ENCODE measurements at places on chromosomes 4 and X.
A peak's percentile ranks its signal among the peaks of the same experiment; 100 is the strongest.

- DNase-seq: peak; percentile 25
Measured at GRCh38 chrX:70089604-70090297, 27.5 kb downstream of the OTUD6A start.

- DNase-seq: peak; percentile 9
Measured at GRCh38 chrX:3384327-3384726, 37.9 kb upstream of the MXRA5 start.

GRCh38 chr4:138034871-138035270, 207.3 kb downstream of the SLC7A11 start:
- DNase-seq: peak; percentile 87

DNA sequence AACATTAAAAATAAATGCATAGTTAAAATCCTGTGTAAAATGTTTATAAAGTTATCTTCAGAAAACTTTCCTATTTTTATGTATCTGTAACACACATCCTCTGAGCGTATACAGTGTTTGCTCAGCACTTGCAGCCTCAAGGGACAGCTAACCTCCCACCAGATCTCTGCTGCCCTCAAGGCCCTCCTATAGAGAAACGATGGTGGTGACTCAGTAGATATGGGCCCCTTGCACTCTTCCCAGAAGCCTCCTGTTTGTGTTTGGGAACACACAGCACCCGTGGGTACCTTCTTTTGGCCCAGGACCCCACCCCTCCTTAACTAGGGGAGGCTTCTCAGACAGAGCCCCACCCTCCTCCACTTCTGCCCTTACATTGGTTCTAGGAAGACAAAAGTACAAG, 26.7 kb downstream of the PJA1 start:
- no peak for DNase-seq
